ENCODE measurements at places on chromosomes 1 and 21. TPM values are rescaled to one million over a fixed set of nuclear protein-coding genes. Genes with fewer than 3 reads are reported as not detected.

The GJA5 gene
- 12.6 TPM for total RNA-seq

The AMY1C gene
- not detected for total RNA-seq

- H3K27ac ChIP-seq, result peak within 1 kb of the TSS; percentile 97
- H3K36me3 ChIP-seq, result no peaks in the 10 kb centered on the region
- H3K4me1 ChIP-seq, result peaks cover 44% of the 10 kb centered on the region
- H3K4me3 ChIP-seq, result peak within 1 kb of the TSS; percentile 60
- no peaks in the 10 kb centered on the region for H3K27me3 ChIP-seq
- peak; percentile 62 for DNase-seq
These were observed at the start of gene ADAMTS4 for GRCh38 chr1:161198897-161199431. ADAMTS4 (minus strand) TSS chr1:161199054; CDS start chr1:161198627, 427 bp downstream.

DNA sequence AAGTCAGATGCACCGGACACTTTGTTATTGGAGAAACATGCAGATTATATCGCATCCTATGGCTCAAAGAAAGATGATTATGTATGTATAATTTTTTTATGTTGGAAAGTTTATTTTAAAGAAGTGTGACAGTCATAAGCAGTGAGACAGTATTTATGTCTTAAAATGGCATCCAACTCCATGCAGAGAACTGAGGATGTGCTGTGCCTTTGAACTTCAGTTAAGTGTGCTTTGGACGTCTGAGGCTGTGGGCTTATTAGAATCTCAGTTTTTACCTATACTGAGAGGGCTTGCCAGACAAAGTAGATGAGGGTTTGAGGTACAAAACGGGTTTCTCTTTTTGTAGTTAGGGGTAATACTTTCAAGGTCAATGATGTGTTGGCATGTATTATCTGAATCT is 1.5 kb downstream of the RABGGTB start:
- H3K36me3 ChIP-seq, result peaks cover 46% of the 10 kb centered on the region
- H3K4me1 ChIP-seq, result peaks cover 33% of the 10 kb centered on the region
- no peak for DNase-seq
- no peak overlapping the region for H3K27ac ChIP-seq

GRCh38 chr1:59755069-59755685 is 59.6 kb upstream of the HOOK1 start:
- H3K4me3 ChIP-seq, result no peak overlapping the region
- no peaks in the 10 kb centered on the region for H3K36me3 ChIP-seq
- no peak overlapping the region for H3K27ac ChIP-seq
- no peaks in the 10 kb centered on the region for H3K4me1 ChIP-seq
- no peak for DNase-seq

- no peak overlapping the region for H3K27ac ChIP-seq
- H3K27me3 ChIP-seq, result peaks cover 12% of the 10 kb centered on the region
- no peaks in the 10 kb centered on the region for H3K36me3 ChIP-seq
- no peak overlapping the region for H3K4me3 ChIP-seq
- no peaks in the 10 kb centered on the region for H3K4me1 ChIP-seq
These were observed 5.5 kb downstream of the C1QB start for GRCh38 chr1:22658385-22659163.

- H3K27ac ChIP-seq, result no peak overlapping the region
- H3K36me3 ChIP-seq, result no peaks in the 10 kb centered on the region
- no peak for DNase-seq
- no peaks in the 10 kb centered on the region for H3K27me3 ChIP-seq
These were observed 6.4 kb downstream of the CLDN19 start for GRCh38 chr1:42733415-42734200.
